Brain microvascular endothelial cell (primary cell): ENCODE measurements at places on chromosomes 1 and 21.

GRCh38 chr1:107533436-107533835 lies 392.6 kb downstream of the NTNG1 start:
- no peak for DNase-seq

- DNase-seq: no peak
Observed at GRCh38 chr1:26702680-26703038, 6.8 kb downstream of the ARID1A start.

- DNase-seq: no peak
Observed at GRCh38 chr1:14438127-14438769, 160.2 kb upstream of the KAZN start.

GRCh38 chr1:4019606-4020331 lies 119.7 kb upstream of the C1orf174 start:
- no peak for DNase-seq

DNA sequence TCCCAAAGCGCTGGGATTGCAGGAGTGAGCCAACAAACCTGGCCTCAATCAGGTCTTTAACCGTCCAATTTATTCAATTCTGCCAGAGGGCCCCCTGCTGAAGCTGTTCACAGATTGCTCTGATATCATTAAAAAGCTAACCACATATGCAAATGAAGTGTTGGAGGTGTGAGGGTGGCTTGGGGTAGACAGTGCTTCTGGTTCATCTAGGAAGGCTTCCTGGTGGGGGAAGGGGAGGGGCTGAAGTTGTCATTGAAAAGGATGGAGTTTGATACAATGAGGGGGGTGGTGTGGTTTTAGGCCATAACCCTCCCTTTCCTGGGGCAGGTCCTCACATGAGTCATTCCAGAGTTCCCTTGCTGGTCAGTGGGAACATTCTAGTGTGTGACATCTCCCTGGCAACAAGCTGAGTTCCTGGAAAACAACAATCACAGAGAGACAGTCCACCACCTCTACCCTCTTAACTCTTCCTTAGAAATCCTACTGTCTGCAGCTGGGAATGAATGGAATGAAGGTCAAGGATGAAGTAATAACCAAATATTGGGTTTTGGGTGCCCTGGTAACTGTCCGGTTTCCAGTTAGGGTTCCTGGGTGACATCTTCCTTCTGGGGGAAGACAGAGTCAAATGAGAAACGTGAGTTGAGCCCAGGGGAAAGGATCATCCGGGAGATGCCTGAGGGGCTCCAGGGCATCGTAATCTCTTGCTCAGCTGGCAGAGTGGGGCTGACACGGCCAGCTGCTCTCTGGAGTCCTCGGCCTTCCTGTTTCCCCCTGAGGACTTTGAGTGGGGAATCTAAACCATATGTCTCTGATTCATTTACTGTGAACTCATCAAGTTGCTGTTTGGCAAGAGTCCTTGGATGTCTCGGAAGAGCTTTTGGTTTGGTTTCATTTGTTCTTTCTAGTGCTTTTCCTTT lies 32.2 kb downstream of the BATF3 start:
- peak; percentile 99 for DNase-seq
